ENCODE measurements at places on chromosomes 5 and 9. TPM values are rescaled to one million over a fixed set of nuclear protein-coding genes. Genes with fewer than 3 reads are reported as not detected.

DNA sequence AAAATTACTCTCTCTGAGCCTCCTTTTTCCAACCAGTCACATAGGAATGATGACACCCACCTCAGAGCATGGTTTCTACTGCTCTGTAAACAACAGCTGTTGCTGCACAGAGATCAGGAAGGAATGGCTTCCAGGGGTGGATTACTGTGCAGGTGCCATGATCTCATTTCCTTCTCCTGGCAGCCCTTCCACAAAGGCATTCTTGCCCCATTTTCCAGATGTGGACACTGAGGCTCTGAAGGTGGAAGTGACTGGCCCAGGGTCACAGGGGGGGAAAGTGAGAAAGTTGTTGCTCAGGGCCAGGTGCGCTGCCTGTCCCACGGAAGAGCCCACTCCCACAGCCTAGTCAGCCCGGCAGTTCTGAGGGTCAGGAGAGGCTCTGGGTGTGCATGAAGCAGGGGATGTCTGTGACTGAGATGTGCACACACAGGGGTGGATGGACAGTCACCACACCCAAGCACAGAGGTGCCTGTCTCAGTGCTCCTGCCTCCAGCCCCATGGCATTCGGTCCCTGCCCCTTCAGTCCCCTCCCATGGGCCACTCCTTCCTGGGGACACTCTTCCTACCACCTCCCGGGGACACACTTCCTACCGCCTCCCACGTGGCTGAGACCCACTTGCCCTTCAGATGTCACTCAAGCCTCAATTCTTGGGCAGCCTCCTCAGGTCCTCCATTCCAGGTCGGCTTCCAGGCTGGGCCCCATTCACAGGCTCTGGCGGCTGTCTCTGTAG, 17.0 kb downstream of the FGFR4 start:
- H3K27me3 ChIP-seq = peaks cover 5% of the 10 kb centered on the region
- no peaks in the 10 kb centered on the region for H3K36me3 ChIP-seq
- no peak overlapping the region for H3K4me3 ChIP-seq
- no peak for DNase-seq
- no peak overlapping the region for H3K27ac ChIP-seq
- no peaks in the 10 kb centered on the region for H3K4me1 ChIP-seq

- no peaks in the 10 kb centered on the region for H3K36me3 ChIP-seq
- no peaks in the 10 kb centered on the region for H3K27me3 ChIP-seq
- H3K27ac ChIP-seq = no peak overlapping the region
These were observed 917.0 kb downstream of the CDH9 start for GRCh38 chr5:26121338-26121737.

- peaks cover 12% of the 10 kb centered on the region for H3K4me1 ChIP-seq
- no peaks in the 10 kb centered on the region for H3K27me3 ChIP-seq
- no peak overlapping the region for H3K4me3 ChIP-seq
- H3K27ac ChIP-seq = no peak overlapping the region
- H3K36me3 ChIP-seq = no peaks in the 10 kb centered on the region
- DNase-seq = peak; percentile 52
These were observed 2.3 kb downstream of the FAM221B start for GRCh38 chr9:35826071-35826701.

The PCDHGA9 gene
- total RNA-seq = 1.8 TPM

DNA sequence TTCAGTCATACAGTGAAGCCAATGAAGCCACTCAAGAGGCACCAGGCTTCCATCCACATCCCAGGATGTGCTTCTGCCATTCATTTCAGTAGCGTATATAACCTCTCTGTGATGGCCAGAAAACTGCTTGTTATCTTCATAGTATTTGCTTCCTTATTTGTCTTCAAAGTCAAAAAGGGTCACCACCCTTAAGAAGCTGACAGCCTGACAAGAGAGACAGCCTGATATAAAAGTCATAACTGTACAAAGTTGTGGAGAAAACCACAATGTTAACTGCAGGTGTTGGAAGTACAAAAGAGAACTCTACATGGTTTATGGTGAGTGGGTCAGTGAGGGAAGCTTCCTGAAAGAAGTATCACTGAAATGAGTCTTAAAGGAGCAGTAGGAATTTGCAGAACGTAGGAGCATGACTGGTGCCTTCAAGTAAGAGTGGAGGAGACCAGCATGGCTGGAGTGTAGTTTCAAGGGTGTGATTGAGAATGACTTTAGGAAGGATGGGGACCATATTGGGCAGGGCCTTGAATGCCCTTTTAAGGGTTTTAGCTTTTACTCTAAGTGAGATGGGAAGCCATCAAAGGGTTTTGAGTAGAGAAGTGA, 33.7 kb downstream of the NIM1K start:
- peaks cover 3% of the 10 kb centered on the region for H3K4me1 ChIP-seq
- H3K27ac ChIP-seq = no peak overlapping the region
- no peaks in the 10 kb centered on the region for H3K36me3 ChIP-seq
- no peaks in the 10 kb centered on the region for H3K27me3 ChIP-seq

The ADRA1B gene
- 2.9 TPM for total RNA-seq

DNA sequence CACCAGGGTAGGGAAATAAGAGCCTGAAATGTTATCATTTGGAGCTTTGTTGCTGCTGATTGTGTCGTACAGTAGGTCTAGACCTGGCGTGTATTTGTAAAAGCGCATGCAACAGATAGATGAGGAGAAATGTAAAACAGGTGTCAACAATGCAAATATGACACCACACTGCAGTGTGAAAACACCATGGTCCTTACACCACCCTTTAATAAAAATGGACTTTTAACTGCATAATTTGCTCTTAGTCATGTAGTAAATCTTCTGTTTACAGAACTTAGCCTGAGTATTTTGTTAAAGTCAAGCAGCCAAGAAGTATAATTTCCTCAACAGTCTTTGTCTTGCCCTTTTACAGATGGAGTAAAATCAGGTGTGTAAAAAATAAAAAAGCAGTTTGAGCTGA, 13.9 kb downstream of the PCBD2 start:
- no peak for DNase-seq
- no peaks in the 10 kb centered on the region for H3K4me1 ChIP-seq
- peaks cover 8% of the 10 kb centered on the region for H3K27me3 ChIP-seq
- no peak overlapping the region for H3K4me3 ChIP-seq

The SH3TC2 gene
- total RNA-seq = 1.3 TPM

The COL23A1 gene
- 19.7 TPM for total RNA-seq

DNA sequence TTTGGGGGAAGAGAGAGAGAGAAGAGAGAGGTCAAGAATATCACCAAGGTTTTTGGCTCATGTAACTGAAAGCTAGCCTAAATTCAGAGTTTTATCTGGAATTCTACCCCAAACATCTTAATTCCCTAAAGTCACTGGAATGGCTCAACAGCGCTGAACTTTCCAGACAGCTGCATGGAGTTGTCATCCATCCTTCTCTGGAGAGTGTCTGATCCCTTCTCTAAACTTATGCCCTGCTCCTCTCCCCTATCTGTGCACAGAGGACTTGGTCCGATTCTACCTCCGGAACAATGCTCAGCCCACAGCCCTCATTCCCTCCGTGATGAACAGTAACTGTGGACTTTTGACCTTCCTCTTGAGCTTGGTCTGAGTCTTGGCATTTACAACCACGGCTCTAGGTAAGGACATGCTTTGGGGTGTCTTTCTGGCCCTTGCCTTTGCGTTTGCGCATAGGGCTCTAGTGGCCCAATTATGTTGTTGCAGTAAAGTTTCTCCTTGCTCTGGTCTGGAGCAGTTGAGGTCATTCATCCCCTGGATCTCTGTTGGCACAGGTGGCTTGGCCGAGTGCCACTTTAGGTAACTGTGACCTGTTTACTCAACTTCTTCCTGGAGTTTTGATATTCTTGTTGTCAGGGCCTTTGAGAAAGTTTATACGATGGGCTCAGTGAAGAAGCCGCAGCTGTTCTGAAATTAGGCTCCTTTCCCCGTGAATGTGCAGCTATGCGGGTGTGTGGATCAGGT, 18.3 kb upstream of the CD180 start:
- H3K4me3 ChIP-seq = no peak overlapping the region
- H3K27ac ChIP-seq = no peak overlapping the region
- peaks cover 23% of the 10 kb centered on the region for H3K4me1 ChIP-seq
- no peaks in the 10 kb centered on the region for H3K27me3 ChIP-seq

GRCh38 chr5:174413567-174414314, 310.6 kb upstream of the MSX2 start:
- H3K4me3 ChIP-seq = no peak overlapping the region
- H3K36me3 ChIP-seq = no peaks in the 10 kb centered on the region
- no peak overlapping the region for H3K27ac ChIP-seq
- H3K27me3 ChIP-seq = no peaks in the 10 kb centered on the region
- H3K4me1 ChIP-seq = peaks cover 7% of the 10 kb centered on the region

DNA sequence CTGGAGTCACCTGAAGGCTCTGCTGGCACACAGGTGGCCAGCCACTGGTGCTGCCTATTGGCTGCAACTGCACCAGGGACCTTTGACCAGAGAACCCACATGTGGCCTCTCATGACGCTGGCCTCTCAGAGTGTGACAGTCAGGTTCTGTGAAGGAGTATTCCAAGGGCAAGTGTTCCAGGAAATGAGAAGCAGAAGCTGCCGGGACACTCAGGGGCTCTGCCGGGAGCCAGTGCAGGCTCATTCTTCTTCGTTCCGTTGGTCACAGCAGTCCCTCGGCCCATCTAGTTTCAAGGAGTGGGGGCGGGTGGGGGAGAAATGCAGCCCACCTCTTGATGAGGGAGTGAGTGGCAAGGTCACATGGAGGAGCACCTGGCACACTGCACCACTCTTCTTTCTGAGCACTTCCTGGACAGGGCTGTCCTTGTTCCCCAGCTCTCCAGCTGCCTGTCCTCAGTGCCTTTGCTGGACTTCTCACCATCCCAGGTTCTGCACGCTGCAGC, 237.5 kb downstream of the GADD45G start:
- peaks cover 11% of the 10 kb centered on the region for H3K4me1 ChIP-seq
- no peak for DNase-seq
- no peaks in the 10 kb centered on the region for H3K36me3 ChIP-seq
- H3K4me3 ChIP-seq = no peak overlapping the region
- H3K27ac ChIP-seq = no peak overlapping the region

The ARID3C gene
- 0.27 TPM for total RNA-seq

DNA sequence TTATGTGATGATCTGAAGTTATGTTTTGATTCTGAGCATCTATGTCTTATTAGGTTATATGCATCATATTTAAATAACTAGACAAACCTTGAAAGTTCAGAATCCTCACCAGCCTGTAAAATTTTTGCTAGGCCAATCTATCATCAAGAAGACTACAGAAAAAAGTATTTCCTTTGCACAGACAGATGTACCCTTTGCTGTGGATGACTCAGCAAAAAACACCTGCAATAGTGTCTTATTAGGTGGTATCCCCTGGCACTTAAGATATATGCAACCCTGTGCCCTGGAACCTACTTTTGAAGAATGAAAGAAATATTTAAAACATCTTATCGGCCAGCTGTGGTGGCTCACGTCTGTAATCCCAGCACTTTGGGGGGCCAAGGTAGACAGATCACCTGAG, 130.6 kb downstream of the SLF1 start:
- no peaks in the 10 kb centered on the region for H3K36me3 ChIP-seq
- peaks cover 4% of the 10 kb centered on the region for H3K4me1 ChIP-seq
- DNase-seq = no peak
- no peak overlapping the region for H3K27ac ChIP-seq
- no peaks in the 10 kb centered on the region for H3K27me3 ChIP-seq

DNA sequence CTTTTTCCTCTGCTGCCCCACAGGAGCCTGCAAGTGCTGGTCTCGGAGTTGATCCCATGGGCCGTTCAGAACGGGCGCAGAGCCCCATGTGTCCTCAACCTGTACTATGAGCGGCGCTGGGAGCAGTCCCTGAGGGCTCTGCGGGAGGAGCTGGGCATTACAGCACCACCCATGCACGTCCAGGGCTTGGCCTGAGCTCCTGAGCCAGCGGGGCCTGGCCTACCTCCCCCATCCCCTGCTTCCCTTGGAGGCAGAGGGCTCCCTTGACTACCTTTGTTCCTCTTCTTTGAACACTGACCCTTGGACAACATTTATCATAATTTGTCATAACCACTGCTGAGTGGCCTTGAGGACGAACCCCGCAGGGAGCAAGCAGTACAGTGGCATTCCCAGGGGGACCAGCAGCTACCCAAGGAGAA, 6.9 kb upstream of the SLC27A4 start:
- H3K36me3 ChIP-seq = peaks cover 3% of the 10 kb centered on the region
- H3K27ac ChIP-seq = no peak overlapping the region
- H3K4me3 ChIP-seq = no peak overlapping the region

- peaks cover 4% of the 10 kb centered on the region for H3K4me1 ChIP-seq
- no peaks in the 10 kb centered on the region for H3K27me3 ChIP-seq
- H3K4me3 ChIP-seq = no peak overlapping the region
- no peaks in the 10 kb centered on the region for H3K36me3 ChIP-seq
- peak; percentile 52 for DNase-seq
These were observed 867.7 kb downstream of the NR2F1-AS1 start for GRCh38 chr5:92713335-92713743.

DNA sequence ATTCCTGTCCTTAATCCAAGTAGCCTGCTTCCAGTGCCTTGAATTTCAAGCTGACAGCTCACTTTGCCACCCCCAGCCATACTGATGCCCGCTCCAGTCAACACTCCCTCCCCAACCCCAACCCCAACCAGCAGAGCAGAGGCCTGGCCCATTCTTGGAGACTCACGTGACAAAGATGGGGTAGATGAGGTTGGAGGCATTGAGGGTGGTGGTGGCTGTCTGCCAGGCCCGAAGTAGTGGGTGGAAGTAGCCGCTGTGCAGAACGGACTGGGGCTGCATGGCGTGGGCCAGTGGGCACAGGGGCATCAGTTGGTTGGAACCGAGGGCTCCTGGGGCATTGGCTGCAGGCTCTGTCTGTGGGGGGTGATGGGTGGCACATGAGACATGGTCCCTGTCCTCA, 7.8 kb downstream of the ALAD start:
- H3K4me3 ChIP-seq = no peak overlapping the region
- H3K36me3 ChIP-seq = peaks cover 4% of the 10 kb centered on the region
- no peak for DNase-seq
- H3K27ac ChIP-seq = no peak overlapping the region
- no peaks in the 10 kb centered on the region for H3K4me1 ChIP-seq

GRCh38 chr5:148645527-148645926, 8.8 kb downstream of the HTR4 start:
- no peaks in the 10 kb centered on the region for H3K4me1 ChIP-seq
- H3K27ac ChIP-seq = no peak overlapping the region
- no peaks in the 10 kb centered on the region for H3K36me3 ChIP-seq
- H3K27me3 ChIP-seq = peaks cover 3% of the 10 kb centered on the region
- DNase-seq = no peak
- H3K4me3 ChIP-seq = no peak overlapping the region

The PCDHA6 gene
- total RNA-seq = 16.9 TPM

DNA sequence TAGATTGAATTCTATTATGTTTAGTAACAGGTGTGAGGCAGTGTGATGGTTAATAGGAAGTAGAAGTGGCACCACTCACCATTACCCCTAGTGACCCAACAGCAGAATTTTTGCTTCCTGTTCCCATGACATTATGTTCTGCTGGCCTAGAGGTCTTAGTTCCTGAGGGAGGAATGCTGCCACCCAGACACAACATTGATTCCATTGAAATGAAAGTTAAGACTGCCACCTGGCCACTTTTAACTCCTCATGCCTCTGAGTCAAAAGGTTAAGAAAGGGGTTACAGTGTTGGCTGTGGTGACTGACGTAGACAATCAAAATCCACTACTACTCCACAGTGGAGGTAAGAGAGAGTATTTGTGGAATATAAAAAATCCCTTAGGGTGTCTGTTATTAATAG, 218.9 kb upstream of the NMUR2 start:
- no peak overlapping the region for H3K27ac ChIP-seq
- H3K27me3 ChIP-seq = no peaks in the 10 kb centered on the region
- DNase-seq = no peak

The TRIM36 gene
- total RNA-seq = 2.6 TPM

- DNase-seq = no peak
- H3K4me1 ChIP-seq = no peaks in the 10 kb centered on the region
- H3K27me3 ChIP-seq = no peaks in the 10 kb centered on the region
- H3K4me3 ChIP-seq = no peak overlapping the region
- no peak overlapping the region for H3K27ac ChIP-seq
These were observed 199.5 kb downstream of the CACNA1B start for GRCh38 chr9:138077126-138077525.

The CXXC5 gene
- total RNA-seq = 122 TPM

GRCh38 chr5:39016587-39017275, 57.5 kb downstream of the RICTOR start:
- DNase-seq = no peak
- H3K4me3 ChIP-seq = no peak overlapping the region
- no peak overlapping the region for H3K27ac ChIP-seq
- H3K27me3 ChIP-seq = no peaks in the 10 kb centered on the region
